ENCODE measurements at places on chromosomes 12 and 14. TPM values are rescaled to one million over a fixed set of nuclear protein-coding genes. Genes with fewer than 3 reads are reported as not detected.

- DNase-seq = no peak
Observed at GRCh38 chr12:46522071-46522470, 149.5 kb upstream of the SLC38A2 start.

GRCh38 chr14:85037411-85037810 is 492.5 kb upstream of the FLRT2 start:
- no peak for DNase-seq

- no peak for DNase-seq
Observed at GRCh38 chr12:89351489-89352241, 636 bp downstream of the DUSP6 start.

VRTN gene
- total RNA-seq = 143 TPM

GLI1 gene
- total RNA-seq = 18.1 TPM

SMOC1 gene
- 1.0 TPM for total RNA-seq
